AML-193 (cell line): ENCODE measurements at places on chromosomes 13 and 19.

GRCh38 chr19:57443121-57443696 is 8.1 kb downstream of the ZNF749 start:
- no peak for DNase-seq

DNA sequence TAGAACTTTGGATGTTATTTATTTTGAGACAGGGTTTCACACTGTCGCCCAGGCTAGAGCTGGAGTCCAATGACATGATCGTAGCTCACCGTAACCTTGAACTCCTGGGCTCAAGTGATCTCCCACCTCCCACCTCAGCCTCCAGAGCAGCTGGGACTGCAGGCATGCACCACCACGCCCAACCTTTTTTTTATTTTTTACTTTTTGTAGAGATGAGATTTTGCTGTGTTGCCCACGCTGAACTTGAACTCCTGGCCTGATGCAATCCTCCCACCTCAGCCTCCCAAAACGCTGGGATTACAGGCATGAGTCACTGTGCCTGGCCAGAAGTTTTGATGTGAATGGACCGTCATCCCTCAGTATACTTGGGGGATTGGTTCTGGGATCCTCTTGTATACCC is 13.7 kb downstream of the ANKRD27 start:
- DNase-seq: no peak

DNA sequence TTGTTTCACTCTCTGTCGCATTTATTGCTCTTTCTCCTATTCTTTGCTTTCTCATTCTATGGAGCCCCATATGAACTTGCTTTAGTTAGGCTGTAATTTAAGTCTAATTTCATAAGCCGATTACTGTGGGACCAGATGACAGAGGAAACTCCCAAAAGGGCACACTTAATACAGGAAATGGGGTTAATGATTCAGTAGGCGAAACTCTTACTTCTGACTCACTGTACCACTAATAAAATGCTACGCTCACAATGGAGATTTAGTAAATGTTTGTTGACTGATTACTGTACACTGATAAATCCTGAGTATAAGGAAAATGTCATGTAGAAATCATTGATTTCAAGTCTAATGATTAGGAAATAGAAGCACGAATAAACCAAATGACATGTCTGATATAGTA is 276.4 kb downstream of the KLF5 start:
- DNase-seq: no peak

- no peak for DNase-seq
Measured at GRCh38 chr13:57825066-57825465, 193.5 kb downstream of the PCDH17 start.

- peak; percentile 72 for DNase-seq
Measured at GRCh38 chr13:39451860-39452301, 151.1 kb downstream of the LHFPL6 start.

DNA sequence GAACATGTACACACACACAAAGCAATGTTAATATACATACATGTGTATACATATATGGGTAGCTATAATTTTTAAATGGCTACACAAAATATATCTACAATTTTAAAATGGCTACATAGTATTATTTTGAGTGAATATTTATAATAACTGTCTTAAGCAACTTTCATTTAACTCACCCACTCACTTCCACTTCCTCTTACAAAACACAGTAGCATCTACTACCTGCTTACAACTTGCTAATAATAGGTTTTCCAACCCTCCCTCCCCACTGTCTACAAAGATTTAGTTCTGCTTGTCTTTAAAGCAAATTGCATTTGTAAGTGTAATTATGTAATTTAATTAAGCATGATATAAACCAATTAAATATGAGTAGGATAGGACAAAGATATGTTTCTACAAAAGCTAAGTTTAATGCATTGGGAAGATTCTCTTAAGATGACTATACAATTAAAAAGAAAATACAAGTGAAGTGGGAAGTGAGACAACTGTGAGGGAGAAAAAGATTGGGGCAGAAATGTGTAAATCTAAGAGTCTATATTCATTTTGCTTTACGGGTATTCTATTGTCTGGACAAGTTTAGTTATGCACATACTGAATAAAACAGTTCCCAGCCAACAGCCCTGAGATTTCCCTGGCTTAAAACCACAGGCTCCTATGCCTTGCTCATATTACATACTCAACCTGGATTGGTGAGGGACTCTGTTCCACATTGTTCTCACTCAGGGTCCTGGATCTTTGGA is 583.1 kb downstream of the EFNB2 start:
- DNase-seq: no peak

DNA sequence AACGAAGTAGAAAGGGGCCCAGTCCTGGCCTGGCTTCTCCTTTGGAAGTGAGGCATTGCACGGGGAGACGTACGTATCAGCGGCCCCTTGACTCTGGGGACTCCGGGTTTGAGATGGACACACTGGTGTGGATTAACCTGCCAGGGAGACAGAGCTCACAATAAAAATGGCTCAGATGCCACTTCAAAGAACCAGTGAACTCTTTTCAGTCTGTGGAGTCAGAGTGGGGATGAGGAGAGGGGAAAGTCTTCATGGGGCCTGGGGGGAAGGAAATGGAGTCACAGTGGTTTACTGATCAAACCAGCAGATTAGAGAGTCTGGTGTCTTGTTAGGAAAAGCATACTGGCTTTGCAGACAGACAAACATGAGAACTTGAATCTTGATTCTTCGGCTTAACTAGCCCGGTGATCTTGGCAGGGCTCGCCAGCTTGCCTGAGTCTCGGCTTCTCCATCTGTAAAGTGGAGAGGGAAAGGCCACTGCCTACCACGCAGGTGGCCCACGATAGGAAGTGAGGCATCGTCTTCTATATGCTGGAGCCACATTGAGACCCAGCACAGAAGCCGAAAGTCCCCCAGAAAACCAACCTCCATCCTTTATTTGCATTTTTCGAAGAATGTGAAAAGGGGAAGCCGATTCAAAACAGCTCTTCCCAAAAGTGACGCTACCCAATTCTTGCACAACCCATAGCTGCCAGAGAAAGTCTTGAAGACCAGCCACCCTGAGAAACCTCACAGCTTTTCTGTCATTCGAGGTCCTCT is at the start of gene FFAR1:
TSS of gene FFAR1 (plus strand) at position 732 of the 759 bp plus-strand sequence. CDS start 3,650 bp downstream, outside the sequence.
- DNase-seq: peak; percentile 75

DNA sequence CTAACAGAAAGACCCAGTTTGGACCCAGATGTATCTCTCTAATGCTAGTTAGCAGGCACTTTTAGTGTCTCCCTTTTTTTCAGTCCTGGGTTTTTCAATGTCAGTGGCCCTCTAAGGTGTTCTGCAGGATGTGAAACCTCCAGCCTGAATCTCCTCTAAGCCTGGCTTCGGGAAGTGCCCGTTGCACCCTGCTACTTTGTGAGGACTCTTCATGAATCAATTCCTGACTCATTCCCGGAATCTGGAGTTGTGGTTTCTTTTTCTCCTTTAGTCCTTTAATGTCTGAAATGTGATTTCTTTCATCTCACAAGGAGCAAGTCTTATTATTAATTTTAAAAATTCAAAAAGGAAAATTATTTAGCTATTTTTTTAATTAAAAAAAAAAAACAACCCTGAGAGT is 116.0 kb downstream of the ZNF536 start:
- DNase-seq: no peak

- DNase-seq: no peak
Measured at GRCh38 chr13:66139701-66140100, 1090.4 kb downstream of the PCDH9 start.

DNA sequence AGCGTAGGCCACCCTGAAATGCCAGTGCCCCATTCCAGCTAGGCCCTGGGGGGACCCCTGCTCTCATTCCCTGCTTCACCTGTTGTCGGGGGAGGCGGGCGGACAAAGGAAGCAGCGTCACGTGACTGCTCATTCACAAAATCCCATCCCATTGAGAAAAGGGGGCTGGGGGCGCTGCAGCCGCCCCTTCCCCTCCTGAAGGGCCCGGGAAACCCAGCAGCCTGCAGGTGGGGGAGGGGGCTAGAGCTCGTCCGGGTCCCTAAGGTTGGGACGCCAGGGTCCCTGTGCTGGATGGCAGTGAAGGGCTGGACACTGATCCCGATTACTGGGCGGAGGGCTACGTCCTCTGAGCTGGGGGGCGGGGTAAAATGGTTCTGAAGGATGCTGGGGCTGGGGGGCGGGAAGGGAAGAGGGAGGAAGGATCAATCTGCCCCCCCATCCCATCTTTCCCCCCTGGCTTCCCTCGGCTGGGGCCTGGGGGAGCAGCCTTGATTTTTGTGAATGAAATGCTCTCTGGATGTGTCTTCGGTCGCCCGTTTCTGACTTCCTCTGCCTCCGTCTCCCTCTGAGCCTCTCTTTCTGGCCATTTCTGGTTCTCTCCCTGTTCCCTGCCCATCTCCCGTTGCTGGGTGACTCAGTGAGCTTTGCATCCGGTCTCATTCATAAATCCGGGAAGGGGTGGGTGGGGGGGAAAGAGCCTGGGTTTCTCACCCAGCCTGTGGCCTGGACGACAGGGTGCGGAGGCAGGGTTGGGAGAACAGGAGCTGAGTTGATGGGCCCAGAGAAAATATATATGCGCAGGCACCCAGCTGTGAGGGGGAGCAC is 816 bp downstream of the SPRED3 start:
- no peak for DNase-seq

DNA sequence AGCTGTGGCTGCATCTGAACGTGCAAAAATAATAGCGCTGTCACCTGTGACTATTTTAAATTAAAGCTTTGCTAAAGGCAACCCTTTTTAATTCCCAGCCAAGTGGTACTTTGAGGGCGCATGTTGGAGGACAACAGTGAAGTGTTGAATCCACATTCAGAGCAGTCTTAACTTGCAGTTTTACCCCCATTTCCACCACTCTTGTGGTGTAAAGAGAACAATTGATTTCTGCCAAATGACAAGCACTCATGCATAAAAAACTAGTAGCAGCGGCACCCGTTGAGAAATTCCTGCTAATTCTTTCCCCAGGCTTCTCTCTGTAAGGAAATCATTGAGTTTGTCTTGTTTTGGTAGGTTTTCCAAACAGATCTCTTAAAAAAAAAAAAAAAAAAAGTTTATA is 1033.3 kb downstream of the EFNB2 start:
- DNase-seq: no peak

DNA sequence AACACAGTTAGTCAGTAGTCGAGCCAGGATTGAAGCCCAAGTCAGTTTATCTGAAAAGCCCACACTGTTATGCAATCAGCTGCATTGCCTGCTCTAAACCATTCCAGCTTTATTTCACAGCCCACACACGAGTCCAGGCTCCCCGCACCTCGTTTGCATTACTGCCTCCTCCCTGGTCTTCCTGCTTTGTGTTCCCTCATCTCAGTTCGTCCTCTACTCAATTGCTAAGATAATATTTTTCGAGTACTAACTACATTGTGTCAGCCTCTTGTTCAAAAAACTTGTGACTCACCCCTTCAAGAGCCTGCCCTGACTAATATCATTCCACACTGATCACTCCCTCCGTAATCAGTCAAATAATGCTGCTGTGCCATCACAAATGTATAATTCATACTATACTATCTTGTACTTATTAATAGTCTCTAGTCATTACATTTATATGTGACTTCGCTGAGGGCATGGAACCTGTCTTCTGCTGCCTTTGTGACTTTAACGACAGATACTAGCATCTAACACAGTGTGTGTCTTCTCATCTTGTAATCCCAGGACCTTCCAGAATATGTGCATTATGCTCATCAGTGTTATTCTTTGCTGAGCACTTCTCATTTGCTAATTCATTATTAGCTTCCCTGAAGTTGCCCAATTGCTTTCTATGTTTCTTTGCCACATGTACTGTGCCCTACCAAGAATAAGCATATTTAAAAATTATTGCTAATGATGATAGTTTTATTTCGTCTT is 26.2 kb upstream of the WDFY2 start:
- DNase-seq: peak; percentile 39

DNA sequence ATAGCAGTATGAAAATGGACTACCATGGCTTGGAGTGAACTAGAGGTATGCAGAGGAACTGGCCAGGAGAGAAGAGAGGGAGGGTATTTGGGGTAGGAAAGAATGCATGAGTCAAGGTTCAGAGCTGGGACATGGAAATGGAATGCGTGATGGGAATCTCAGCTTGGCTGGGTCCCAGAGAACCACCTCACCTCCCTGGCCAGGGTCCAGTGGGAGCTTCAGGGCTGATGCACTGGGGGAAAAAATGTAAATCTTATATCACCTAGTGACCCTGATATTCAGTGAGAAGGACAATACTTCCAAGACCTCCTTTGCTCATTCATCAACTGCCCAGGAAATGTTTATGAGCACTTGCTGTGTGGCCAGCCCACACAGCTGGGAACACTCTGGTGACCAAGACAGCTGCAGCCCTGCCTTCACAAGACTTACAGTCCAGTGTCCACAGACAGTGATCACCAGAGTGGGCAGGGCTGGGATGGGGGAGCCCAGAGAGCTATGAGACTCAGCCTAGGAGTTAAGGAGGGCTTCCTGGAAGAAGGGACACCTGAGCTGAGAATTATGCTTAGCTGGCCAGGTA is 12.8 kb downstream of the IGSF23 start:
- no peak for DNase-seq

DNA sequence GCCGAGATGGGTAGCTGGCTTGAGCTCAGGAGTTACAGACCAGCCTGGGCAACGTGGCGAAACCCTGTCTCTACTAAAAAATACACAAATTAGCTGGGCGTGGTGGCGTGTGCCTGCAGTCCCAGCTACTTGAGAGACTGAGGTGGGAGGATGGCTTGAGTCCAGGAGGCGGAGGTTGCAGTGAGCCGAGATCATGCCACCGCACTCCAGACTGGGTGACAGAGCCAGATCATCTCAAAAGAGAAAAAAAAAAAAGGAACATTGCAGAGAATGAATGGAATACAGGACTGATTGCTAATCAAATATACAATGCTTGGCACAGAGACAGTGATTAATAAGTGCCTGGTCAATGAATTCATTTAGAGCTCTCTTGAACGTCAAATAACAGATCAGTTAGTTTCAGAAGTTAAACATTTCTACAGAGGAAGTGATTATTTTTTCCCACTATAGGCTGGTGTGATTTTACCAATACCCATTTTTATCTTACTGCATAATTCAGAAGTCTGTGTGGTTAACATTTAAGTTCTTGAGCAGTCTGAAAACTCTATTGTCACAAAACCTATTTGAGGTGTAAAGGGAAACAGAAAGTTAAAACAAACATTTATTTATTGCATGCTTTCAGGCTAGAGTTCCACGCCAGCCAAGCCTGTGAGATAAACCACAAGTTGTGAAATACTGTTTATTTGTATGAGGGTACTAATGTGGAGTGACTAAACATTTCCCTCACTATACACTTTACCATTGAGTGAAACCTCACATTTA is 7.7 kb upstream of the TBC1D4 start:
- peak; percentile 42 for DNase-seq

DNA sequence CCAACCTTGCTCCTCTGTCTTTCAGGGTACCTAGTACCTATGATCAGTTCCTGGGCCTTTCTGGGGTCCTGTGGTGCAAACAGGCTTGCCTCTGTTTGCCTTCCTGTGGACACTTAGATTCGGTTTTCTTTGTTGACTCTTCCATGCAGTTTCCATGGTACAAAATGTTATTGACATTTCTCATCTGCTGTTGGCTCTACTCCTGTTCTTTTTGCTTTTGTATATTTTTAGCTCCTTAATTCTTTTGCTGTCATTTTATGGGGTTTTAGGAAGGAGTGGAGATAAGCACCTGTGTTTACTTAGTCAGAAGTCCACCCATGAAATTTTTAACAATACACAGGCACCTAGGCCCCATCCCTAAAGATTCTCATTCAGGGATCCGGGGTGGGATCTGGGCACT is 20.5 kb upstream of the CNMD start:
- DNase-seq: no peak
